ENCODE measurements at places on chromosomes 1 and 21.

DNA sequence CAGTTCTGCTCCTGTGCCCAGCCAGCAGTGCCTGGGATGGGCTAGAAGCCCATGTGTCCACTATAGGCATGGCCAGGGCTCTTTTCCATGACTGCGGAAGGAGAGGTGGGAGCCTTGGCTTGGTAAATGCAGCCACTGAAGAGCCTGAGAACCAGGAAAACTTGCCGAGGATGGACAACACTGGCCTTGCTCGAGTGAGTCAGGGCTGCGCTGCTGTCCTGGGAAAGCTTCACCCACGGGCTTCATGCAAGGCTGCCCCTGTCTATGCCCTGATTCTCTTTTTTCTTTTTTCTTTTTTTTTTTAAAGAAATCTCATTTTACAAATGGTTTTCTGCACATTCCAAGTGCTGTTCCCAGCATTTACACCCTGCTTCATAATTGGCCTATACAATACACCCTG lies 156.5 kb downstream of the CAMTA1 start:
- no peak for DNase-seq

GRCh38 chr1:108816049-108816893 lies 40.6 kb downstream of the AKNAD1 start:
- peak; percentile 93 for DNase-seq

GRCh38 chr1:236808564-236809130 lies 13.6 kb downstream of the MTR start:
- DNase-seq, result peak; percentile 72

GRCh38 chr1:16984717-16985116 lies 4.3 kb upstream of the MFAP2 start:
- peak; percentile 44 for DNase-seq

DNA sequence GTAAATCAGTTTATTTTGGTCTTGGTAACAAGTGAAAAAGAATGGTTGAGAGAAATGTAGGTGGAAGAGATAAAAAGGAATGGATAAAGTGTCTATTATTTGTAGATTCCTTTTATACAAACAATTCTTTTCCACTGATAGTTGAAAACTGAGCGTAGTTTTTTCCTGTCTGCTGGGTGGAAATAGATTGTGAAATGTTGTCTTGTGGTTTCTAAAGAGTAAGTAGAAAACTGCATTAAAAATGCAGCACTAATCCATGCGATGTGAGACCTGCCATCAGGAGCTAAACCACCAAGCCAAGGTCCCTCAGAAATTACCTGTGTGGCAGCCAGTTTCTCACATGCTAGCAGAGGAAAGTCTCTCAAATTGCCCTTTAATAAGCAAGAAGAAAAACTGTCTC lies 103.2 kb upstream of the SLC44A3 start:
- peak; percentile 77 for DNase-seq

GRCh38 chr21:17709266-17709611 lies 96.5 kb upstream of the BTG3 start:
- DNase-seq, result no peak

DNA sequence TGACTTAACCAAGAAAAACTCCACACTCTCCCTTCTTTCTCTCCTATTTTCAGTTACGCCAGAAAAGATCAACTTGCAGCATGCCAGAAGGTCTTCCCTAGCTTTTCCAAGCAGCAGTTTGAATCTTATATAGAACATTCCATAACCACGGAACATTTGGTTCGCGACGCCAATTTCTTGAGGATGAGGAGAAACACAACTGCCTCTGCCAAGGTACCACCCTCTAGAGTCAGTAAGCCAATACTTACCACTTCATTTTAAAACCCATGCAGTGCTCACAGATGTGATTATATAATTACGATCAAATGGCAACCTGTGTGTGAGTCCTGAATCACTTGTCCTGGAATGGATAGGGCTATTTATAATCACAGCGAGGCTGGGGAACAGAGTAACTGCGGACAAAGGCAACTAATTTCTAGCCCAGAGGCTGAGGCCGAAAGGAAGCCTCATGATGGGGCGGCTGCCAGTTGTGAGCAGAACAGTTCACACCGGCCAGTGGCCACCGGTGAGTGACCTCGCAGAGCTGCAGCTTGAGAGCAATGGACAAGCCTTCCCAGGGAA lies 43.2 kb upstream of the BACE2 start:
- DNase-seq, result no peak

- no peak for DNase-seq
Measured at GRCh38 chr1:25537153-25537831, 6.1 kb upstream of the LDLRAP1 start.

- DNase-seq, result peak; percentile 65
Measured at GRCh38 chr21:36203603-36203889, 46.9 kb downstream of the DOP1B start.

- DNase-seq, result no peak
Measured at GRCh38 chr1:2353551-2354438, 37.6 kb downstream of the MORN1 start.

DNA sequence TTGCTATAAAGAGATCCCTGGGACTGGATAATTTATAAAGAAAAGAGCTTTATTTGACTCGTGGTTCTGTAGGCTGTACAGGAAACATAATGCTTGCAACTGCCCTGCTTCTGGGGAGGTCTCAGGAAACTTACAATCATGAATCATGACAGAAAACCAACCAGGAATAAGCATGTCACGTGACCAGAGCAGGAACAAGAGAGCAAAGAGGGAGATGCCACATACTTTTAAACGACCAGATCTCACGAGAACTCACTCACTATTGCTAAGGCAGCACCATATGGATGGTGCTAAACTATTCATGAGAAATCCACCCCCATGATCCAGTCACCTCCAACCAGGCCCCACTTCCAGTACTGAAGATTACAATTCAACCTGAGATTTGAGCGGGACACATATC lies 49.8 kb upstream of the RCC1 start:
- DNase-seq, result peak; percentile 59

DNA sequence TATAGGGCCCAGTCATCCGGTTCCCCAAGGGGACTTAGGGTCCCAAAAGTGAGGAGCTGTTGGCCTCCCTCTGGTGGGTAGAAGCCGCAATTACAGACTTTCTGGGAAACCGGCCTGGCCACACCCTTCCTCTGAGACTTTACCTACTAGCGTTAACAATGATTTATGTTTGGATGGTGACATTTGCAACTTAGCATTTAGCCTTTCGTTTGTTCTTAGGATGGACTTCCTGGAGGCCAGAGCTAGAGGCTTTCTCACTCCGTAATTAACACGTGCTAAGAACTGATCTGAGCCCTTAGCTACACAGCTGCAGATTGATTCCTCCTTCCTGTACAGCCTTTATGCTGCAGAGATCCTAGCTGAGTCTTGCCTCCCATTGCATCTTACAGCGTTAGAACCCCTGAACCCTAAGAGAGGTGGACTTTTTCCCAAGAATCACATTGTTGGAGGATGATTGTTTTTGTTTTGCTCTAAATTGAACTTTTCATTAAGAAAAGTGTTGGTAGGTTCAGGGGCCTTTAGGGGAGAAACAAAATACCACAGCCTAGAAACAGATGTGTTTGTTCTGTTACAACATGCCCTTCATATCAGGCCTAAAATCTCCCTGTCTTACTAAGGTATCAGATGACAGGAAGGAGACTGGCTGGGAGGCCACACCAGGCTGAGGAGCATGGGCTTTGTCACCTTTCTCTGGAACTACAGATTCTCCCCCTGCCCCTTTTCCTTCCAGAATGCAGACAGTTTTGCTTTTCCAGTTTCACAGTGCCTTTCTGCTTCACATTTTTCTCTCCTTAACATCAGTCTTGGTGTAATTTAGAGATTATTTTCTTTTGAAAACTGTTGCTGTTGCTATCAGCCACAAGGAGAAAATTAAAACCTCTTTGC lies 1.9 kb downstream of the S100A11 start:
- peak; percentile 88 for DNase-seq

- DNase-seq, result peak; percentile 74
Measured at GRCh38 chr21:42195378-42196031, 23.4 kb upstream of the ABCG1 start.

DNA sequence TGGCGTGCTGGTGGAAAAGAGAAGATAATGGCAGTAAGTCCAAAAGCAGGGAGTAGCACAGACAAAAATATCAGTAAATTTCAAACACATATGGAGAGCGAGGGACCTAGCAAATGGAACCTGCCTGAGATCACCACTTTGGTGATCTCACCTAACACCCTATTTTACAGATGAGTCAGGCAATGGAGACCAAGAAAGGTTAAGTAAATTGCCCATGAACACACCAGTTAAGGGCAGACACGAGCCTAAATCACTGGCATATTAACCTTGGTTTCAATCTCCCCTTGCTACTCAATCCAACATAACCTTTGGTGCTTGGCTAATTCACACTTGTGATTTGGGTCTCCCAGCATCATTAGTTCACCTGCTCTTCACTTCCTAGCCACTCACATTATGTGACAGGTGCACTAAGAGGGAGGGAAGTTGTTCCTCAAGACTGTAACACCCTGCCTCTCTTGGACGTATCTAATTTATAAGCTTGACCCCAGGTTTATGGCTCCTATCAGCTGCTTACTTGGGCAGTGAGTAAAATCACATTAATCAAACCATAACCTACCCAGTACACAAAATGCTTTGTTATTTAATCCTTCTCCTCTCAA lies 11.5 kb downstream of the ZNF697 start:
- DNase-seq, result no peak

All from fibroblast of villous mesenchyme (primary cell).